DMS 273 treated with DMSO at 0.1 percent for 48 hours (cell line): ENCODE measurements at places on chromosomes 4 and X.

GRCh38 chr4:89563431-89563830 lies 255.8 kb upstream of the GPRIN3 start:
- DNase-seq = no peak

DNA sequence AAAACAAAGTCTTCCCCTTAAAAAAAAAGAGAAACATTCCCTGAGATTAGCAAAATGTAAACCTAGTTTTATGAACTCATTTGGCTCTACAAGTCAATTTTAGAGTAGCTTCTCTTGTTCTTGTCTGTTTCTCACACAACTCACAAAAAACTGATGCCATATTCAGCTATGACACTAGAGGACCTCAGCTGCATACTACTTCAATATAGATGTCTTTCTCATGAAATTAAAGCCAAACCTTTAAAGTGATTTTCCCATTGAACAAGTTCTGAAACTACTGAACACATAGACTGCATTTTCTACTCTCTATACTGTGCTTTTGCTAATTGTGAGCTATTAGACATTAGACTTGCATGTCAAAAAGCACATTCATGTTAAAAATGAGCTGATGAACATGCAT lies 49.8 kb downstream of the TBCK start:
- no peak for DNase-seq

- DNase-seq = peak; percentile 12
These were observed 100.1 kb downstream of the CEP135 start for GRCh38 chr4:56048702-56049431.

DNA sequence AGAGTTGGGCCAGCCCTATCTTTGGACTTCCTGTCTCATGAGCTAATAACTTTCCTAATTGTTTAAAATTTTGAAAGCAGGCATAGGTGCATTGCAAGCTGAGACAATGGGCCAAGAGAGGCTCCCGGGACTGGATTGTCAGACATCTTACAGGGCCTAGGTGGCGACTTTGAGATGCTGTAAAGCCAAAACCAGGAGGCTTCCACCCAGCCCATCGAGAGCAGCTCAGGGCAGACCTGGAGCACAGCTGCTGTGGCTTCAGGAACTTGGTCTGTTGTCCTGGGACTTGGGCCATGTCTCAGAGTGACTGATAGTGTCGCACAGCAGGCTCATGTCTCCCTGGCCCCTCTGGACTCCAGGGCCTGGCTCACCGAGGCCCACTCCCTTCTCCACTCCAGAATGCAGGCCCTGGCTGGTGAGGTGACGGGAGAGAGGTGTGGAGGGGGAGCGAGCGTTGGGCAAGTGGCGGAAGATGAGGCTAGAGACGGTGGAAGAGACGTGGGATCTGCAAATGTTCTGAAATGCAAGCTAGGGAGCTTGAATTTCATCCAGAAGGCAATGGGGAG lies 24.1 kb upstream of the MTM1 start:
- no peak for DNase-seq
